ENCODE measurements at places on chromosomes 16 and 17.

DNA sequence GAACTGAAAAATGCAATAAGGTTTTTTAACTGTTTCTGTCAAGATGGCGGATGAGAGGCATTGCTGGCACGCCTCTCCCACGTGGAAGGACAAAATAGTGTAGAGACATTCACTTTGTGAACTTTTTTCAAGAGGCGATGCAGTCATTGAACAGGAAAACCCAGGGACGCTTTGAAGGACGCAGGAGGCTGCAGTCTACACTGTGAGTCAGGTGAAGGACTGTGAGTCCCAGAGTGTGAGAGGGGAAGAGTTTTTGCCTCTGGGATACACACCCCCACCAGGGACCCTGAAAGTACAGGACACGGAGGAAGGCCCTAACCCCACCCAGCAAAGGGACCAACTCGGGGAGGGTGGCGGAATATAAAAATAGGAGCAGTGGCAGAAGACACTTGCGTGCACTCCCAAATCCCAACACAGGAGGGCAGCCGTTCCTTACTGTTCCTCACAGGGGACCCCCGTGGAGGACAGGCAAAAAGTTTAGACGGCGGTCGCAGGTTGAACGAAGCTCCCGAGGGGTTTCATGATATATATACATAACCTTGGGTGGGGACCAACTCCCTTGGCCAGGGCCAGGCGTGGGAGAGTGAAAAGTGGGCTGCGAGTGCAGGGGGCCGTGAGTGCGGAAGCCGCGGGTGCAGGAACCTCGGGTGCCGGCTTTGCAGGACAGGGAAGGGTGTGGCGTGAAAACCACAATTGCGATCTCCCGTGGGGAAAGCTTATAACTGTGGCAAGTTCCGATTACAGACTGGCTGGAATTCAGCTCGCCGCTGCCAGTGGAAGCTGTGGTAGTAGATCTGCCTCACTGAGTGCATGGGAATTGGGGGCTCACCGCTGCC lies 82.0 kb upstream of the ALOX12 start:
- H3K4me1 ChIP-seq, result no peaks in the 10 kb centered on the region
- no peak overlapping the region for H3K27ac ChIP-seq
- DNase-seq, result peak; percentile 77
- no peaks in the 10 kb centered on the region for H3K36me3 ChIP-seq
- peak overlapping the region; percentile 43 for H3K4me3 ChIP-seq

- H3K27me3 ChIP-seq, result no peaks in the 10 kb centered on the region
- DNase-seq, result no peak
- H3K36me3 ChIP-seq, result peaks cover 90% of the 10 kb centered on the region
- no peak overlapping the region for H3K27ac ChIP-seq
These were observed 11.6 kb downstream of the ZACN start for GRCh38 chr17:76090517-76091129.

- H3K27ac ChIP-seq, result no peak overlapping the region
- no peaks in the 10 kb centered on the region for H3K36me3 ChIP-seq
These were observed 1519.5 kb downstream of the CDH11 start for GRCh38 chr16:63602206-63602927.

DNA sequence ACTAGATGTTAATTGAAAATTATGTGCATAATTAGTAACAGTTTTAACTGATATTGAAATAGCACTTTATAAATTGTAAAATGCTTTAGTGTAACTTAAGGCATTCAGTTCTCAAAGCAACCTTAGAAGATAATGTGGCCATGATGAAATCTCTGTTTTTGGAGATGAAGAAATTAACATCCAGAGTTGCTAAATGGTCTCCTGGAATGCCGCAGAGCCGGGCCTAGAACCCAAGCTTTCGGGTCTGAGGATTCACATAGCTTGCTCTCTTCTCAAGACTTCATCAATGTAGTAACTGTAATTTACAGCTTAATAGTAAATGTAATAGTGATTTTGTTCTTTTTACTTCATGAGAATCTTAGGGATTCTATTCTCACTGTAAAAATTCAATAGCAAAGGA lies 272.3 kb downstream of the HS3ST3A1 start:
- DNase-seq, result no peak
- no peaks in the 10 kb centered on the region for H3K27me3 ChIP-seq
- H3K36me3 ChIP-seq, result no peaks in the 10 kb centered on the region
- no peak overlapping the region for H3K4me3 ChIP-seq

GRCh38 chr16:177981-178667 lies 1.6 kb downstream of the HBA1 start:
- no peaks in the 10 kb centered on the region for H3K36me3 ChIP-seq
- H3K4me3 ChIP-seq, result no peak overlapping the region
- no peak for DNase-seq

DNA sequence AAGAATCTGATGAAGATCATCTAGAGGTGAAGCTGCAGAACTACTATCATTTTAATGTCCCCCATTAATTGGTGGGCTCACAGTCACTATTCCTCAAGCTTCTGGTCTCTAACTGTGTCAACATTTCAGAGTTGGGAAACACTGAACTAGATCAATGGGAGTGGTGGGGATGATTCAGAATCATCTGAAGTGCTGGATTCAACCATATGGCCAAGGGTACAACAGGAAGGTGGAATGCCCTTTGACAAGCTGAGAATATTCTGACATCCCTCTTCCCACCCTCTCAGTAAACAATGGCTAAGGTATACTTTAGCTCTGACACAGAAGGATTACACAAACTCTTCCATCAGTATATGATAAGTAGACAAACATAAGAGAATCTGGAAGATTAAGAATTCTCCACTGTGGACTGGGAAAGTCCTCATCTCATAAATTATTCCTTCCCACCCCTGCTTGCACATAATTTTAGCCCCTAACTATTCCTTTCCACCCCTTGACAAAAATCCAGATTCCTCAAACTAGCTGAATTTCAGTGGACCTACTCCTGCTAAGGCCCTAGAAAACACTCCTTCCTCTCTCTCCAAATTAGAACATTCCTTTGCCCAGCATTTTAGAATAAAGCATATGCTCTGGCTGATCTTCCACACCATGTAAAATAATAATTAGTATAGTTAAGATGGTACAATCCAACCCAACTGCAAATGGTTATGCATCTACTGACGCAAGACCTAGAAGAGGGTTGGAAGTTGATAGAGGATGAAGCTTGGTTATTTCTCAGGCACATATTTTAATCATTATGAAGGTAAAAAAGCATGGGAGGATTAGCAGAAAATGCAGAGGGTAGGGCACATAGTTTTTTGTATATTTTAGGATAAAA lies 16.3 kb upstream of the RFFL start:
- no peak for DNase-seq
- H3K4me1 ChIP-seq, result peaks cover 9% of the 10 kb centered on the region
- no peaks in the 10 kb centered on the region for H3K27me3 ChIP-seq
- H3K27ac ChIP-seq, result no peak overlapping the region

DNA sequence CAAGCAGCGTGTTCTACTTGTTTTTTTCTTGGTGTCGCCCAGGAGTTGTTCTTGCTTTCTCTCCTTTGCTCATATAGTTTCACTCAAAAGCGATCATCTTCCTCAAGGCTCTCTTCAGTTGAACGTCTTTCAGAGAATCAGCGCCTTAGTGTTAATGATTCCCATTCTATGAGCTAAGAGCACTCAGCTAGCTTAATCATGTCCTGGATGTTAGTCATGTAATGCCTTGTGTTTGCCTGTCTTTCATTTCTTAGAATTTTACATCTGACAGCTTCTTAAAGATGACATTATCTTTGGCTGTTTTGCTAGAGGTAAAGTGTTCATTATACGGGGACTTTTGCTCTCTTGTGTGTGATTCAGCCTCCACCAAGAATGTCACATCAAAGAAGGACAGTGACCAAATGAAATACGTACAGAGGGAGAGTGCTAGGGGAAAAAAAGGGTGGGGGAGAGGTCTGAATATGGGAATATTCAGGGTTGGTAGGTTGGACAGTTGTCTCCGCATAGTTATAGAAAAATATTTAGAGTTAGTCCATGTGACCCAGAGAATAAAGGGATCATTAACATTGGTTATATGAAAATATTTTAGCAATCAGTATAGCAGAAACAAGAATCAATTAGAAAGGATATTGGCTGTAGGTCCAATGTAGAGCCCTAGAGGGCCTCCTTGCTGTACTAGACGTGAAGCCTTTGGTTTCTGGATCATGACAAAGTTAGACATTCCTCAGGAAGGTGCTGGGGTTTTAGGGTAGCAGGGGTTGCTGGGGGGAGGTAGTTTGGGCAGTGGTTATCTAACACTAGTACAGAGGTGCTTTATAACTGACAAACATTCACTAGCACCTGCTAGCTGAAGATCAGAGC lies 31.9 kb upstream of the ANKFN1 start:
- H3K4me3 ChIP-seq, result no peak overlapping the region
- no peaks in the 10 kb centered on the region for H3K4me1 ChIP-seq
- H3K27ac ChIP-seq, result no peak overlapping the region
- no peak for DNase-seq
- no peaks in the 10 kb centered on the region for H3K36me3 ChIP-seq
- H3K27me3 ChIP-seq, result no peaks in the 10 kb centered on the region

DNA sequence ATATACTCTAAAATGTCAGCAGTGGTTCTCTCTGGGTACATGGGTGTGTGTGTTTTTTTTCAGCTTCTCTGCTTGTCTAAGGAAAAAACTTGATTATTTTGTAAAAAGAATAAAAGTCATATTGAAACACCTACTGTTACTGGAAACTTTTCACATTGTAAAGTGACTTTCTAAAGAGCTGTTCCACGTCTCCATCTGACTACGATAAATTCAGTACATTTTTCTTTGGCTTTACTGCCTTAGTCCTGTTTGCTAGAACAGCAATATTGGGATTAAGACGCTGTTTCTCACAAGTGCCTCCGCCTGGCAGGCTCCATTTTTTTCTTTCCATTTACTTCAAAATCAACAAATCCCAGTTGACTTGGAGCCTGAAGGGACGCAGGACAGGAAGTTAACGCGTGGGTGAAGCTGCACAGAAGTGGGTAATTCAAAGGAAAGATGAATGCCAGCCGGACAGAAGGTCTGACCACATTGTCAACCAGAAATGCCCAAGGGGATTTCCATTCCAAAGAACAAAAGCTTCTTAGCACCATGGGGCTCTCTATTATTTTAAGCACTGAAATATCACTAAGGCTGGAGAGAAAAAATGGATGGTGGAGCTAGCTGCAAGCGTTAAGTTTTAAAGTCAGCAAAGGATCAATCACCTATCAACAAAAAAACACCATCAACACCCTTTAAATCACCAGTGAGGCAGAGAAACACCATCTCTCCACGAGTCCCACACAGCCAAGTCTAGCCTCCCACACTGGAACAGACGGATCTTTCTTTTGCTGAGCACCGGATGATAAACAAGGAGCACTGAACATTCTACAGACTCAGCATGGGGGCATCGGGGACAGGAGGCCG lies 8.4 kb downstream of the GLOD4 start:
- no peak overlapping the region for H3K4me3 ChIP-seq
- peaks cover 51% of the 10 kb centered on the region for H3K36me3 ChIP-seq
- no peak for DNase-seq
- no peaks in the 10 kb centered on the region for H3K27me3 ChIP-seq
- H3K4me1 ChIP-seq, result no peaks in the 10 kb centered on the region

GRCh38 chr16:29675811-29676643 lies 3.0 kb upstream of the QPRT start:
- peak; percentile 67 for DNase-seq
- no peaks in the 10 kb centered on the region for H3K27me3 ChIP-seq
- no peaks in the 10 kb centered on the region for H3K4me1 ChIP-seq

GRCh38 chr16:69566981-69567680 lies 1.4 kb downstream of the NFAT5 start:
- peak overlapping the region; percentile 95 for H3K4me3 ChIP-seq
- peak; percentile 26 for DNase-seq

DNA sequence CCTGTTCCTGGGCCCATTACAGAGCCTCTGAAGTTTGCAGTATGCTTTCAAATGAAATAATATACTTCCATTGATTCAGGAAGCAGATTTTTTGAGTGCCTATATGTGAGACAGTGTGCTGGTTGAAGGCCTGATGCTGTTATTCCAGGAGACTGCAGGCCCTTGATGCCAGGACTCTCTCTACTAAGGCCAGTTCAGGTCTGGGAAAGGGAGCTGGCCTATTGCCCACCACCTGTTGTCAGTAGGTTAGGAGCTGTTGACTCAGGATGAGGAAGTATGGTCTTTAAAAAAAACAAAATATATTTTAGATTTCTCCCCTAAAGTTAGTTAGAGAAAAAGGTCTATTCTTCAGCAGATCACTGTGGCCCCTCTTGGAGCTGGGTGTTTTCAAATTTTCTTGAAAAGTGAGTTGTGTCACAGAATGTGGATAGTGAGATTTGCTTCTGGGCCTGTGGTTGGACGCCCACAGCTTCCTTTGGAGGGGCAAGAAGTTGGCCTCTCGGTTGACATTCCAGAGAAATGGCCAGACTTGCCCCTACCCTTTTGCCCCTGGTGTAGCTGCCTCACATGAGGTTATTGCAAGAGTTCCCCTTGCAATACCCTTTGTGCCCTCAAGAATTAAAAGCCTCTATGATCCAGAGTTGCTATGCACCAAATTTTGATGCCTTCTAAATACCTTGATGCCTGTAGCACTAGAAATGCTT lies 7.9 kb downstream of the ESRP2 start:
- peaks cover 8% of the 10 kb centered on the region for H3K36me3 ChIP-seq
- no peaks in the 10 kb centered on the region for H3K27me3 ChIP-seq
- no peak overlapping the region for H3K4me3 ChIP-seq

DNA sequence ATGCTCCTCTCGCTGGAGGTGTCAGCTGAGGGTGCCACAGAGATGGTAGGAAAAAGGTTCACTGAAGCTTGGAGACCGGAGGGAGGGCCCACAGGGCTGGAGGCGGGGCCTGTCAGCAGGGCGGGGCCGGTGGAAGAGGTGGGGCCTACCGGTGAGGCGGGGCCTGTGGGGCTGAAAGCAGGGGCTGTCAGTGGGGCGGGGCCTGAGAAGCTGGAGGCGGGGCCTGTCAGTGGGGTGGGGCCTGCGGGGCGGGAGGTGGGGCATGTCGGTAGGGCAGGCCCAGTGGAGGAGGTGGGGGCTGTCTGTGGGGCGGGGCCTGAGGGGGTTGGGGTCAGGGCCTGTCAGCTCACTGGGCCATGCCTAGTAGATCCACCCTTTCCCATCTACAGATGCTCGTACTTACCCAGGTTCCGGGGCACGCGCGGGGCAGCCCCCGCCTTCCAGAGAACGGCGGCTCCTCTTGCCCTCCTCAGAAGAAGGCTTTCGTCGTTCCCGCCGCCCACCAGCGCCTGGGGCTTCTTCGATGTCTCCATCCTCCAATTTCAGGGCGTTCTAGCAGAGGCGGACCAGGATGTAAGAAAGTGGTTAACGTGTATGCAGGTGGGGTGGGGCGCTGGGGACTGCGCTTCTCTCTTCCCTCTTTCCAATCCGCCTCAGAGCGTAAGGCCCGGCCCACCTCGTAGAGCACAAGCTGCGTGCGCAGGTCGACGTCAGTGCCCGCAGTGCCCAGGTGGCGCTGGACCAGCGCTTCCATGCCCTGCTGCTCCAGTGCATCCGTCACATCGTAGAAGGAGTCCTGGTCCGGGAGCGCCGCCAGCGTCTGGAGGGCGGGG lies 9.8 kb downstream of the TMEM208 start:
- peaks cover 48% of the 10 kb centered on the region for H3K36me3 ChIP-seq
- peaks cover 19% of the 10 kb centered on the region for H3K4me1 ChIP-seq
- H3K27ac ChIP-seq, result no peak overlapping the region
- DNase-seq, result peak; percentile 99
- no peak overlapping the region for H3K4me3 ChIP-seq
